Endothelial cell of umbilical vein (primary cell): ENCODE measurements at places on chromosomes 12 and 14.

DNA sequence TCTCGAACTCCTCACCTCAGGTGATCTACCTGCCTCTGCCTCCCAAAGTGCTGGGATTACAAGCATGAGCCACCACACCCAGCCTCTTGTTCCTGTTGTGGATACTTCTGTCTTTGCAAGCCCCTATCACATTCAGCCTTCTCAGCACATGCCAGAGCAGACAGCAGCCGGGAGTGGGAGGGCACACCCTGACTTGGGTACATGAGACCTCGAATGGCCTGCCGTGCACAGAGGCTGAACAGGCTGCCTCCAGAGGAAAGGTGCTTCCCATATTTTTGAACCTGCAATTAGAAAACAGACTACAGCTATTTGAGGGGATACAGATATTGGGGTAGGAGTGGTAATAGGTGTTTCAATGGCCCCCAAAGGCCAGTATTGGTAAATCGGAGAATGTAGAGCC is 307.3 kb upstream of the DIO3 start:
- no peaks in the 10 kb centered on the region for H3K4me1 ChIP-seq
- H3K27ac ChIP-seq = no peak overlapping the region
- peaks cover 10% of the 10 kb centered on the region for H3K27me3 ChIP-seq
- no peaks in the 10 kb centered on the region for H3K36me3 ChIP-seq
- no peak overlapping the region for H3K4me3 ChIP-seq
- DNase-seq = no peak

DNA sequence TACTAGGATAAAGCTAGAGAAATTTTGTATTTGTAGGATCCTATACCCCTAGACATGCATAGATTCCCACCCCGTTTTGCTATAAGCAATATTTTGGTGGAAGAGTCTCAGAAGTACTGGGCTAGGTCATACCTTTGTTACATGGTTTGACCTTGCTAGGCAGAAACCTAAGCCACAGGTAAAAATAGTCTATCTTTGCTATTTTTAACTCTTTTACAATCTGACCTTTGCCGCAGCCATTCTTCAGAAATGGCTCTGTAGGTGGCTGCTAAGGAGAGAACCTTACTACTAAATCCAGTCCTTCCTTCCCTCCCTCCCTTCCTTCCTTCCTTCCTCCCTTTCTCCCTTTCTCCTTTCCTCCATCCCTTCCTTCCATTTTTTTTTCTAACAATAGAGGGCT is 242.9 kb upstream of the SEL1L start:
- H3K4me3 ChIP-seq = no peak overlapping the region
- H3K4me1 ChIP-seq = no peaks in the 10 kb centered on the region
- no peak for DNase-seq

- no peaks in the 10 kb centered on the region for H3K4me1 ChIP-seq
- H3K27me3 ChIP-seq = peaks cover 28% of the 10 kb centered on the region
- no peak overlapping the region for H3K4me3 ChIP-seq
- no peaks in the 10 kb centered on the region for H3K36me3 ChIP-seq
- no peak overlapping the region for H3K27ac ChIP-seq
- DNase-seq = no peak
Measured at GRCh38 chr14:104116288-104116755, 22.1 kb upstream of the KIF26A start.

GRCh38 chr14:21308132-21308478 is 28.2 kb downstream of the RPGRIP1 start:
- no peak overlapping the region for H3K4me3 ChIP-seq
- DNase-seq = no peak
- H3K4me1 ChIP-seq = no peaks in the 10 kb centered on the region
- no peaks in the 10 kb centered on the region for H3K36me3 ChIP-seq
- H3K27ac ChIP-seq = no peak overlapping the region

- peaks cover 38% of the 10 kb centered on the region for H3K36me3 ChIP-seq
- H3K27ac ChIP-seq = no peak overlapping the region
Measured at GRCh38 chr14:21498540-21499526, 12.3 kb downstream of the METTL3 start.
